Daoy (cell line): ENCODE measurements at places on chromosomes 5 and 9. TPM values are rescaled to one million over a fixed set of nuclear protein-coding genes. Genes with fewer than 3 reads are reported as not detected.
A peak's percentile ranks its signal among the peaks of the same experiment; 100 is the strongest.

DNA sequence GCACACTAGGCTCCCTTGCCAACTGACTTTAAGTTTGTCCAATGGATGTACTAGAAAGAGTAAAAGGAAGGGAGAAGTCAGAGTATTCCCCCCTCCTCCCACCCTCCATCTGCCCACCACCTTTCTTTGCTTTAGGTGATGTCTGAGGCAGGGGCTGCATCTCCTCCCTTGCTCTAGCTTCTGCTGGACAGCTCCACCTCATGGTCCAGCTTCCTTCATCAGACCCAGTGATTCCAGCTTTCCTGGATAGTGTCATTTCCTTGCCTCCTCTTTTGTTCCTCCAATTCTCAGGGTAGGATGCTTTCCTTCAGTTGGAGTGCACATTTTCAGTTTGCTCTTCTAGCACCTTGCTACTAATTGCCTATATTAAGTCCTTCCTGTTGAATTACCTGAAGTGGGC is 67.4 kb downstream of the RAD23B start:
- no peak for DNase-seq

DNA sequence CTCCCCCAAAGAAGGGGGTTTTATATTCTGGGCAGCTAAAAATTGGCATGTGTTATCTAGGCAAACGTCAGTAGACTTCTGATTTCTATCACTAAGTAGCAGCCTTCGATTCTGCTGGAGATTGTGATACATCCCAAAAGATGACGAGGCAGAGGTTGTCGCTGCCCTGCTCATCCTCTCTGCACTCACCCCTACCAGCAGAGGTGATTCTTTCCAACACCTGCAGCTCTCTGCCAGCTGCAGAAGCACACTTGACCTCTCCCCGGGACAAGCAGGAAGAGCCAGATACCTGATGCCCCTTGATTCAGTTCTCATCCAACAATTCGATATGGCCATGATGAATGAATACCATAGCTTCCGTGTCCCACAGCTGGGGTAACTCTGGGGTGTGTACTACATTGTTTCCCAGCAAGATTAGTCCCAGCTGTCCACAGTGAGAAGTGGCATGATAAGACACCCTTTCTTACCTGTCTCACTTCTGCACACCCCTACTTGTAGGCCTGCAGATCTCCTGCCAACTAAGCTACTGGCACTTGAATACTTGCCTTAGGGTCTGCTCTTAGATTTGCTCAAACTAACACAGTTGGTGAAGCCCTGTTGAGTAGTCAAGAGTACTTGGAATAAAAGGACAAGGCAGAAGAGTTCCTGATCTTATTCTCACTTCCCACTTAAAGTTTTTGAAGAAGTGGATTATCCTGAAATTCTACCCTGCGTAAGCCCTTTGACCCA is 37.6 kb upstream of the SMAD5 start:
- DNase-seq, result no peak

PTPRD gene
- total RNA-seq, result 4.5 and 5.7 TPM in 2 replicates

TRIM7 gene
- 6.7 and 9.0 TPM in 2 replicates for total RNA-seq

GRCh38 chr5:178434851-178435250 is 155.3 kb downstream of the COL23A1 start:
- peak; percentile 77 for DNase-seq

DNA sequence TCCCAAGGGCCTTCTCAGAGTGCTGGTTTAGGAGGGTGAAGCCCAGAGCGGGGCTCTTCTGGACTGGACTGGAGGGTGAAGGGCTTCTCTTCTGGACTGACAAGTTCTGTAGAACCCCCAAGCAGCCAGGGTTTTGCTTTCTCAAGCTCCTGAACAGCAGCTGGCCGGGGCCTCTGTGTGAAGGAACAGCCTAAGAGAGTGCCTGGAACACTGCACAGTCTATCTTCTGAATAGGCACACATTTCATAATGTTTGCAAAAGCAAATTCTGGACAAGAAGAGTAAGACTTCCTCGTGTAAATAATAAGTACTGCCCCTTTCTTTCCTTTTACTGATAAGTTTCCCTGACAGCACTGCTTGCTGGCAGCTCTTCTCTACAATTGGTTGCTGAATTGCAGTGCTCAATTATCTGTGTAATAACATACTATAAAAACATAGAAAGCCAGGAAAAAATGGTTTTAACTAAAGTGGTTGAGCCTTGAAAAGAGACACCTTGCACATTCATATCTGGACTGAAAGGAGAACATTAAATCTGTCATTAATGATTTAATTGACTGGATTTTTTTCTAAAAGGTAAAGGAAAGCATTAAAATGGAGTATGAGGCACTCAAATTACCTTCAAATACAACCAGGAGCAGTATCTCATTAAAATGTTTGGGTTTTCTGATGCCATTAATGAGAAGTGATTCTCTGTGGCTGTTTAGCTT is 20.5 kb downstream of the MAST4 start:
- no peak for DNase-seq

FST gene
- total RNA-seq, result 0.91 and 1.7 TPM in 2 replicates

DNA sequence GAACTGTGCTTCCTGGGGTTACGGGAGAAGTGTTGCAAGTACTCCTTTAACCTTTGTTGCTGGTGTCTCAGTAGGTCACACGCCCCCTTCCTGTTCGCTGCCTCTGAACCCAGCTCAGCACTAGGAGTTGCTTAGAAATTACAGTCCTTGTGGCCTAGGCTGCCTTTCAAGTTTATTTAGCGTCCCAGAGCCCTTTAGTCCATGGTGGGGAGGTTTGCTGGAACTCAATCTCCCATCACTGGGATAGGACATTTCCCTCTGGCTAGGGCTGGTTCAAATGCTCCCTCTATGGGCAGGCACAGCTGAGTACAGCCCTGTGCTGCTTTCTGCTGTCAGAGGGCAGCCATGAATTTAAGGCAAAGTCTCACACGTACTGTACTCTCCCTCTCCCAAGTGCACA is 4.7 kb downstream of the IFNA8 start:
- no peak for DNase-seq

LHX3 gene
- total RNA-seq, result not detected in 2 replicates

GRCh38 chr5:175822225-175822624 is 49.2 kb upstream of the CPLX2 start:
- DNase-seq, result peak; percentile 72

- peak; percentile 89 for DNase-seq
Observed at GRCh38 chr5:180332051-180332517, 21.1 kb downstream of the GFPT2 start.

DNA sequence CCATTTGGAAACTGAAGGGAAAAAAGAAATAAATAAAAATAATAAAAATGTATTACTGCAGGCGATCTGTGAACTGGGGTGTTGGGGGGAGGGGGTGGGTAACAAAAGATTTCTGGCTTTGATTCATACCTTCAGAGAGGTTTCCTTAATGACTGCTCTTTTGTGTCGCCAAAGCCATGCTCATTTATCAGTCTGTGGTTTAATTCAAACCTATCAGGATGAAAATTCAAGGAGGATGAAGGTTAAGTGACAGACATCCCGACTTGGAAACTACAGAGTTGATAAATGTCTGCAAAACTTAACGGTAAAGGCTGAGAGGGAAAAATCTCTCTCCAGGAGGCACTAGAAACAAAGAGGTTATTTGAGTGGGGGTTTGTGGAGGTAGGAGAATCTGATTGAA is 278.2 kb downstream of the PSAT1 start:
- no peak for DNase-seq

BRD9 gene
- total RNA-seq, result 37.4 and 42.9 TPM in 2 replicates

- no peak for DNase-seq
Observed at GRCh38 chr5:148807851-148808250, 18.6 kb upstream of the ADRB2 start.

DNA sequence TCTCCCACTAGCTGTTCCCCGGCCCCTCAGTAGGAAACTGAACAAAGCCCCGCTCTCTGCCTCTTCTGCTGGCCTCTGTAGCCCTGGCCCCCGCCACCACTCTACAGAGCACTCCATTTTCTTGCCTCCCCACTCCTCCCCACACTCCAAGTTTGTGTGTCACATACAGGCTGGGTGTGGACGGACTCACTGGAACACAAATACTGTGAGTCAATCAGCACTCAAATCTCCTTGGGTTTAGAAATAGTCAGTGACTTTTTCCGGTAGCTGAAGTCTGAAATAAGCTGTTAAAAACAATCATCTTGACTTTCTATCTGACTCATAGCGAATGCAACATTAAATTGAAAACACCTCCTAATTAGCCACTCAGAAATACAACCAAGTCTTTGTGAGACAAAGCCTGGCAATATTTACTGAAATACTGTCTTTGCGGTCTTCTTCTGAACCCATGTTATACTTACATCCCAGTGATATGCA is 122.5 kb downstream of the LHFPL2 start:
- DNase-seq, result peak; percentile 82

DNA sequence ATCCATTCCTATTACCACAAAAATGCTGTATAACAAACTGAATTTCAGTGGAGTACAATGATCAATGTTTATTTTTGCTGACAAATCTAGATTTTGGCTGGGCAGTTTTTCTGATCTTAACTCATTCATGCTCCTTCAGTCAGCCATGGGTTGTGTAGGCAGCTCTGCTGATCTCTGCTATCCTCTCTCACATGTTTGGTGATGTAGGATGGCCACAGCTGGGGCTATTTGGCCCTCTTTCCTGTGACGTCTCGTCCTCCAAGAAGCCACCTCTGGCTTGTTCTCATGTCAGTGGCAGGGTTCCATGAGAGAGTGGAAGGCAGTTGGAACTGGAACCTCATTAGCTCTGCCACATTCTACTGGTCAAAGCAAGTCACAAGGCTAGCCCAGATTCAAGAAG is 8.9 kb downstream of the NLN start:
- no peak for DNase-seq

PDE6A gene
- not detected in 2 replicates for total RNA-seq

GRCh38 chr9:16870596-16871335 is at the start of gene BNC2:
Gene BNC2 (minus strand): TSS chr9:16870670. CDS start chr9:16870648, 22 bp downstream.
- DNase-seq, result peak; percentile 60

GRCh38 chr9:137228968-137229896 is 1.5 kb upstream of the SLC34A3 start:
- no peak for DNase-seq

DNA sequence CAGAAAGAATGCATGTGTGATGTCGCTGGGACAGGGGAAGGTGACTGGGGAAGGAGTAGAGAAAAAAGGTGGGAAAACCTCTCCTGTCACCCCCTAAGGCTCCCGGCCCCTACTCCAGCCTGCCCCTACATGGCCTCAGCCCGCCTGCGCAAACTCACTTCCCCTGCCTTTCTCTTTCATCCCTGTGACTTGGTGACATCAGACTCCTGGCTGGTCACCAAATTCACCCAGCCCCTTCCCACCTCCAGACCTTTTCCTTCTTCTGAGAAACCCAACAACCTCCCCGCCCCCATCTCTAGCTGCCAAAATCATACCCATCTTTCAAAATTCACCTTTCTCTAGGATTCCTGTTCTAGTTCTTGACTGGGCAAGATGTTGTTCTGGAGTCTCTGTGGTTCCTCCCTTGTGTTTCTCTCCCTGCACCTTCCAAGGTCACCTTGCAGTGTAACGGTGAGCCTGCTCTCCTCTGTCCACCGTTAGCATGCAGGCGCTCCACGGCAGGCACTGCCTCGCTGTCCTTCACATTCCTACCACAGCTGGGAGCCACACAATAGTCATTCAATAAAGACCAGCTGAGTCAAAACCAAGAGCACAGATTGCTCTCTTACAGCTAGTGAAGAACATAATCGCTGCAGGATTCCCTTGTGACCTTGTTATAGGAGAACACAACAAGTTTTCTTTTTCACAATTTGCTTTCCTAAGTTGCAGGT is 134.5 kb downstream of the FANCC start:
- DNase-seq, result no peak

DNA sequence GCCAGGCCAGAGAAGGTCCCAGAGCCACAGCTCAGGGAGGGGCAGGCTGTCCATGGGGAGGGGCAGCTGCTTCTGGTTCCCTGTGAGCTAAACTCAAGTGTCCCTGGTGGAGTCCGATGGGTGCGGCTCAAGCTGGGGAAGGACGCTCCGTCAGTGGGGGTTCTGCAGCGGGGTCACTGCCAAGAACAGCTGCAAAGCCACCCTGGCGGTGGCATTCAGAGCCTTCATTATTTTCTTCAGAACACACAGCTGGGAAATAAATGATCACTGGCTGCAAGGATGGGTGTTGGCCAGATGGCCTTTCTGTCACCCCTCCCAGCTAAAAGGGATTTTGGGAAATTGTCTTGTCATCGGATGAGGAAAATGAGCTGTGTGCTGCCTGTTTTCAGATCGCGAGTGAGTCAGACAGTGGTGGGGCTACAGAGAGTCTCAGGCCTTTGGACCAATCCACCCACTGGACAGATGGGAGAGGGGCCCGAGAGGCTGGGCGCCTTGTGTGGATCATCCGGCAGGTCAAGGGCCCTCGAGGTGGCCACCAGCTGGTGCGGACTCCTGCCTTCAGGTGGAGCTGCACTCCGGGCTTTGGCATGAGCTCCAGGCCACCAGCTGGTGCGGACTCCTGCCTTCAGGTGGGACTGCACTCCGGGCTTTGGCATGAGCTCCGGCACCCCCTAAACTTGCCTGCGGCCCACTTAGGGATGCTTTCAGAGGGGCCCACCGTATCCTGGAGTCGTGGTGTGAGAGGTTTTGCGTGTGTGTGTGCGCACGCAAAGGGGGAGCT is 17.9 kb upstream of the GFPT2 start:
- DNase-seq, result no peak

TBC1D9B gene
- total RNA-seq, result 23.1 and 25.0 TPM in 2 replicates

DNA sequence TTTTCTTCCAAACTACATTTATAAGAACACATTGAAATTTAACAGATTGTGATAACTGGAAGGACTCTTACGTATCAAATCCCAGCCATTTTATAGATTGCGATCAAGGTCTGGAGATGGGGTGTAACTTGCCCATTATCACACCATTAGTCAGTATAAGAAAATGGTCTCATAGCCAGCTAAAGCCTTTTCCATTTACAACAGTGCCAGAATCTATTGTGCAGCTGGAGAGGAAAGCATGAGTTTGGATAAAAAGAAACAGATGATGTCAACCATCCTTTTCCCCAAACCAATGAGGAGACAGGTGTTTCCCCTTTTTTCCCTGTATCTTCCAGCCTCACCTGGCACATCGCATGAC is 658.8 kb downstream of the ACTL7B start:
- DNase-seq, result no peak

- DNase-seq, result no peak
Observed at GRCh38 chr5:53311681-53312080, 168.7 kb upstream of the FST start.

- DNase-seq, result no peak
Observed at GRCh38 chr9:122527193-122527592, at the start of gene OR1N1. Gene OR1N1 (minus strand): TSS chr9:122527293. CDS start chr9:122527293, 0 bp downstream.

DAP gene
- 19.1 and 19.9 TPM in 2 replicates for total RNA-seq

- peak; percentile 30 for DNase-seq
Observed at GRCh38 chr5:109316634-109317033, 93.1 kb downstream of the PJA2 start.
